Natural killer cell (primary cell): ENCODE measurements at places on chromosomes 4 and X. TPM values are rescaled to one million over a fixed set of nuclear protein-coding genes. Genes with fewer than 3 reads are reported as not detected.

ZNF81 gene
- 23.7 TPM for total RNA-seq

GPR143 gene
- not detected for total RNA-seq

ADD1 gene
- total RNA-seq, result 383 TPM

CENPE gene
- total RNA-seq, result 2.7 TPM

DSPP gene
- total RNA-seq, result not detected

BMX gene
- not detected for total RNA-seq
